ENCODE measurements at places on chromosomes 13 and 19.

- no peak for DNase-seq
Observed at GRCh38 chr19:39924389-39924788, 10.0 kb downstream of the FCGBP start.

DNA sequence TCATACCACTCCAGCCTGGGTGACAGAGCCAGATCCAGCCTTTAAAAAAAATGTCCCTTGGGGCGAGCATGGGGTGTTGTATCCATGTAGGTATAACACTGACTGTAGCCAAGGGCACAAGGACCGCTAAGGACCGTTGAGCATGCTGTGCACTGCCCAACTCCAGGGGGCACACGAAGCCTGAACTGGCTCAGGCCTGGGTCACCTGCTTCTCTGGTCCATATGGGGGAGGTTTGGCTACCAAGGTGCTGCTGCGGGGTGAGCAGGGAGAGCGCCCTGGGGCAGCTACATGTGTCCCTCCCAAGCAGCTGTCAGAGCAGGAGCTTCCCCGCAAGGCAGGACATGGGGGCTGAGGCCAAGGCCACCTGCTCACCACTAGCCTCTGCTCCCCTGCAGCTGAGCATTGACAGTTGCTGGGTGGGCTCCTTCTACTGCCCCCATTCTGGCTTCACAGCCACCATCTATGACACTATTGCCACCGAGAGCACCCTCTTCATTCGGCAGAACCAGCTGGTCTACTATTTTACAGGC lies 16.3 kb downstream of the CATSPERG start:
- no peak for DNase-seq

DNA sequence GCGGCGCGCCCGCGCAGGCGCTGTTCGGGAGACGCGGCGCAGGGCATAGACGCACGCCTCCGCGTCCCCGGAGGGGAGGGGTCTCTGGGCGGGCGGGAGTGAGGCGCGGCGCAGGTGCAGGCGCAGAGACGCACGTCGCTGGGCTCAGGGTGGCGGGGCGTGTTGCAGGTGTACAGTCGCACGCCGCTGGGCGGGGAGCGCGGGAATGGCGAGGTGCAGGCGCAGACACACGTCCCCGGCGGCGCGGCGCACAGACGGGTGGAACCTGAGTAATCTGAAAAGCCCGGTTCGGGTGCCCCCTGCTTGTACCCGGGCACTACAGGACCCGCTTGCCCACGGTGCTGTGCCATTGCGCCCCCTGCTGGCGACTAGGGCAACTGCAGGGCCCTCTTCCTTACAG lies 44.7 kb downstream of the PLPP2 start:
- no peak for DNase-seq

- no peak for DNase-seq
Observed at GRCh38 chr13:22961835-22962537, 218.8 kb upstream of the SGCG start.

- peak; percentile 55 for DNase-seq
Observed at GRCh38 chr19:29263305-29264135, 50.6 kb upstream of the UQCRFS1 start.

- peak; percentile 39 for DNase-seq
Observed at GRCh38 chr19:2552859-2553258, 76.9 kb downstream of the GADD45B start.

DNA sequence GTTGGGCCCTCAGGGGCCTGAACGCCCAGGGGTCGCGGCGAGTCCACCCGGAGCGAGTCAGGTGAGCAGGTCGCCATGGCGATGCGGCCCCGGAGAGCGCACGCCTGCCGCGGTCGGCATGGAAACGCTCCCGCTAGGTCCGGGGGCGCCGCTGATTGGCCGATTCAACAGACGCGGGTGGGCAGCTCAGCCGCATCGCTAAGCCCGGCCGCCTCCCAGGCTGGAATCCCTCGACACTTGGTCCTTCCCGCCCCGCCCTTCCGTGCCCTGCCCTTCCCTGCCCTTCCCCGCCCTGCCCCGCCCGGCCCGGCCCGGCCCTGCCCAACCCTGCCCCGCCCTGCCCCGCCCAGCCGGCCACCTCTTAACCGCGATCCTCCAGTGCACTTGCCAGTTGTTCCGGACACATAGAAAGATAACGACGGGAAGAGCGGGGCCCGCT lies at the start of gene CCNA1:
Gene CCNA1 (plus strand): TSS at position 390 of the 439 bp plus-strand sequence. CDS start 562 bp downstream, outside the sequence.
- peak; percentile 21 for DNase-seq

DNA sequence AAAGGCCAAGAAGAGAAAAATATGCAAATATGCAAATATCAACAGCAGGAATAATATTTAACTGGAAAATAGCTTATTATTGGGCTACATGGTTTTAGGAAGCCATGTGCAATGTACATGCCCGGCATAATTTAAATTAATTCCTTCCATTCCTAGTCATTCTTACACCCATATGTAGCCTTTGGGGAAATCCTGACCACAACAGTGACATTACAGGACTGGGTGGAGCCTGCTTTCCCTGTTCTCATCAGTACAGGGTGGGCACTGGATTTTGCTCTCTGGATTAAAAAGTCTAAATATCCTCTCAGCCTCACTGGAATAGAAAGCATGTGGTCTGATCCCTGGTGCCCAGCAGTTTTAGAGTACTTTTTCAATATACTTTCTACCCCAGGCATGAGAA lies 198.2 kb downstream of the DNAJC15 start:
- no peak for DNase-seq

DNA sequence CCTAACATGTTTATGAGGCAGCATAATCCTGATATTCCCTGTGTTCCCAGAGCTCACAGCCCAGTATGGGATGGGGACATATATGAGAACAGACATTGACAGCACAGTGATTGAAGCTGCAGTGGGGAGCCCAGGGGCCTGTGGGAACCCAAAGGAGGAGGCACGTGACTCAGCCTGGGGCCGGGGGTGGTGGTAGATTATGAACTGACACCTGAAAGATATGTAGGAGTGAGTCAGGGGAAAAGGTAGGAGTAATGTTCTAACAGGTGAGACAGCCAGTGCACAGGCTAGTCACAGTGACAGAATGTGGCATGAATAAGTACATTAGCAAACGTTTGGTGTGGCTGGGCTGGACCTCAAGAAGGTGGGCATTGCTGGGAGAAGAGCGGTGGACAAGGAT lies 29.0 kb downstream of the CKM start:
- DNase-seq = no peak

GRCh38 chr13:41652735-41653361 lies 195.5 kb downstream of the RGCC start:
- peak; percentile 80 for DNase-seq

GRCh38 chr13:91112201-91112923 lies 235.1 kb upstream of the MIR17HG start:
- DNase-seq = no peak

GRCh38 chr13:81230386-81230785 lies 889.5 kb upstream of the SPRY2 start:
- DNase-seq = no peak

GRCh38 chr13:101307181-101307701 lies 109.1 kb downstream of the NALCN start:
- DNase-seq = peak; percentile 84

GRCh38 chr13:88196106-88196505 lies 524.9 kb downstream of the SLITRK5 start:
- DNase-seq = no peak

GRCh38 chr19:489418-490196 lies 6.7 kb upstream of the MADCAM1 start:
- peak; percentile 76 for DNase-seq

DNA sequence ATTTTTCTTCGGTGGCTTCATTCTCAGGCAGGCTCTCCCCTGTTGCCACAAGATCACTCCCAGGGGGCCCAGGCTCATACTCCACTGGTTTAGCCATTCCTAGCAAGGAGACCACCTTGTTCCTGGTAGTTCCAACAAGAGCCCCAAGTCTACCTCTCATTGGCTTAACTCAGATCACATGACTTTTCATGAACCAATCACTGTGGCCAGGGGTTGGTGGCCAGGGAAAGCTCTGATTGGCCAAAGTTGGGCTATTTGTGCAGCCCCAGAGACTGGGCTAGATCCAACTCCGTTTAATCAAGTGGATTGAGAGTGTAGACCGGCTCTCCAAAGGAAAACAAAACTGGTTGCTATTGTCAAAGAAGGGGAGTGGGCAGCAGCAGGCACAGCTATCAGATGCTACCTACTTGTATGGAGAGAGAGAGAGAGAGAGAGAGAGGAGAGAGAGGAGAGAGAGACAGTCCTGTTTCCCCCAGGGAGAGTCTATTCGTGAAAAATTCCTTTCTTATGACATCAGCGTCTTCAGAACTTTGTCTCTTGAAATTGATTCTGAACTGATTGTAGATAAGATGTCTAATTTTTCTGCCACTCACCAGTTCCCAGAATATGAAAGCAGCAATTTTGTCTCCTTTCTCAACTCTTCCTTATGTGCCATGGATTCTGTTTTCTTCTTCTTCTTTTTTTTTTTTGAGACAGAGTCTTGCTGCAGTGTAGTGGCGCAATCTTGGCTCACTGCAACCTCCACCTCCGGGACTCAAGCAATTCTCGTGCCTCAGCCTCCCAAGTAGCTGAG lies 5.9 kb downstream of the CEACAM19 start:
- peak; percentile 67 for DNase-seq

- no peak for DNase-seq
Observed at GRCh38 chr13:58919551-58919950, 1244.2 kb downstream of the DIAPH3 start.

- DNase-seq = peak; percentile 96
Observed at GRCh38 chr13:30429721-30430694, 7.7 kb downstream of the UBE2L5 start.

DNA sequence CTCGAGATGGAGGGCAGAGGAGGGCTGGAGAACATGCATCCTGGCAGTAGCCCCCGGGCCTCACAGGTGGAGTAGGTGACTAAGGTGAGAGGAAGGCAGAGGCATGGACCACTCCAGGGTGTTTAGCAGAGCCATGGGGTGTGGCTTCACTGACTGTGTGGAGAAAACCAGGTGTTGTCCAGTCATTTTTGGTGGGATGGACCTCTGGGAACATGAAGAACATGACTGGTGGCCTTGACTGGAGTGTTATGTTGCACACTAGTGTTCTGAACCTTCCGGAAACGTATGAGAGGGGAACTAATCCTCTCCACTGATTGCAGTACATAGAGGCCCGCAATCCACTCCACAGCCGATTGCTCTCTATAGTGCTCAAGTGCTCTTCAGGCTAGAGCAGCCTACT lies 16.9 kb downstream of the MED26 start:
- DNase-seq = no peak

- peak; percentile 99 for DNase-seq
Observed at GRCh38 chr13:26502826-26503225, 54.7 kb upstream of the WASF3 start.

GRCh38 chr13:94717916-94718315 lies 5.6 kb upstream of the SOX21 start:
- no peak for DNase-seq

DNA sequence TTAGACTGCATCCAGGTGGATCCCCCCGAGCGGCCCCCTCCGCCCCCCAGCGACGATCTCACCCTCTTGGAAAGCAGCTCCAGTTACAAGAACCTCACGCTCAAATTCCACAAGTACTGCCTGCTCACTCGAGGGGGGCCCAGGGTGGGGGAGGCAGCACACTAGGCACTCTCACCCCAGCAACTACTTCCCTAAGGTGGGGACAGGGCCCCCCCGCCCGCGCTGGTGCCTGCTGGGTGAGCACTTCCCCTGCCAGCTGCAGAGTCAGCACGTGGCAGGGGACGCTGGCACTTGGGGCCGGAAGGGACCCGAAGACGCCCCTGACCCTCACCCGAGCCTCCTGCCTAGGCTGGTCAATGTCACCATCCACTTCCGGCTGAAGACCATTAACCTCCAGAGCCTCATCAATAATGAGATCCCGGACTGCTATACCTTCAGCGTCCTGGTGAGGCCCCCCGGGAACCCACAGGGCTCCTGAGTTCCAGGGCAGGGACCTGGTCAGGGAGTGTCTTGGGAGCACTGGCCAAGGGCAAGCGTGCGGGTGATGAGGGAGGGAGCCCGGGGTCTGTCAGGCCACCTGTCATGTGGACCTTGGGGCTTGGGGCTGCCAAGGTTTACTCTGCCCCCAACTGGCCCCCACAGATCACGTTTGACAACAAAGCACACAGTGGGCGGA lies 5.2 kb downstream of the MCOLN1 start:
- DNase-seq = no peak

DNA sequence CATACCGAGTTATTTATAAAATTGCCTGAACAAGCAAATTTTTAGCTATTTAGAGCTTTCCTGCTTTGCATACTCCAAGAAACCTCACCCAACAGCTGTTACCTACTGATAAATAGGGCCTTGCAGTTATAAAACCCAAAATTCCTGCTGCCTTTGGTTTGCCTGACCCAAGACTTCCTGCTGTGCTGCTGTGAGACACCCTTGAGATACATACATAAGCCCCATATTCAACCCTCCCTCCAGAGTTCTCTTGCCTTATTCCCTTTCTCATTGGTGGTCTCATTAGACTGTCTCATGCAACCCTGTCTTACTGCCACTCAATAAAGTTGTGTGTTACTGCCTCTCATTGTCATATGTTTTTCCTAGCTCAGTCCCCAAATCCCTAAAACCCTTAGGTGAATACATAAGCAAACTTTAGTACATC lies 677.6 kb downstream of the UQCRFS1 start:
- DNase-seq = no peak

- DNase-seq = no peak
Observed at GRCh38 chr19:17542042-17542441, 13.4 kb upstream of the COLGALT1 start.

DNA sequence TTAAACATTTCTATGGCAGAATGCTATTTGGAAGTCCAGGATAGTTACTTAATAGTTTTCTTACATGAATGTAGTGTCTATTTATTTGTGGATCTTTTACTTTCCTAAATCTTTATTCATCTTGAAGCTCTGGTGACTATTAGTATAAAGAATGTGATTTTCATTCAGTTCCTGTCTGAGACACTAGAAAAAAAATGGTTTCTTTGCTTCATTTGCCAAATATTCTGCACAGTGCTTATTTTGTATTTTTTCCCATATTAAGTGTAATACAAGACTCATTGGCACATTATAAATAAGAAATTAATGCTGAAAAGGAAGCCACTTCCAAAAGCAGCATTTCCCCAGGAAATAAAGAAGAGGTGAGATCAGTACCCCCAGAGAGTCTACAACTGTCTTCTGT lies 109.8 kb downstream of the POSTN start:
- DNase-seq = peak; percentile 69

DNA sequence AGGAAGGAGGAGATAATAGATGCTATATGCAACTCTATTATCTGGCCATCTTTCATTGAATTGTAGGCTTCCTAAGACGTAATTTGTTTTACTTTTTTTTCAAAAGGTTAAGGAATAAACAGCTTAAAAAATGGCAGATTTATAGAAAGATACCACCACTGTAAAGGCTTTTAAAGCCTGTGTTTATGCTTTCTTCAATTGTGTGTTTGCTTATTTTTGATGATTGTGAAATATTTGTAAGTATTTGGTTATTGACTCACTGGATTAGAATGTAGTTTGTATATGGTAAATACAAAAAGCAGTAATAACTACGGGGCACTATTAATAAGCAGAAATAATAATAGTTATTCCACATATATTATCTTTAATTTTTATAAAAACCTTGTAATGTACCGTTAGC lies 437.9 kb downstream of the KLF5 start:
- DNase-seq = no peak

- peak; percentile 97 for DNase-seq
Observed at GRCh38 chr19:34926685-34927375, at the start of gene ZNF30. Gene ZNF30, plus strand, starts transcription at chr19:34926903. Its CDS starts 3,045 bp downstream, at chr19:34929948.

GRCh38 chr13:74444864-74445479 lies 310.8 kb upstream of the KLF12 start:
- peak; percentile 18 for DNase-seq

GRCh38 chr19:38452430-38453366 lies 19.2 kb downstream of the RYR1 start:
- peak; percentile 25 for DNase-seq

GRCh38 chr19:8240274-8241229 lies 31.4 kb downstream of the CERS4 start:
- DNase-seq = peak; percentile 82

- DNase-seq = peak; percentile 33
Observed at GRCh38 chr19:23393121-23393520, 2.1 kb downstream of the ZNF91 start.

Measured in GM23248 (cell line).